ENCODE measurements at places on chromosomes 13 and 19. TPM values are rescaled to one million over a fixed set of nuclear protein-coding genes. Genes with fewer than 3 reads are reported as not detected.

The ANO8 gene
- 6.1 TPM for total RNA-seq

The SMIM44 gene
- not detected for total RNA-seq

The SIGLEC12 gene
- total RNA-seq, result not detected

The ARHGAP33 gene
- total RNA-seq, result 4.0 TPM

The ZNF790 gene
- total RNA-seq, result 5.0 TPM

The NMRK2 gene
- total RNA-seq, result not detected

The JSRP1 gene
- not detected for total RNA-seq

The NLRP11 gene
- total RNA-seq, result not detected

The KCNK6 gene
- total RNA-seq, result 7.8 TPM

The FAM124A gene
- total RNA-seq, result 4.9 TPM

The MUC16 gene
- total RNA-seq, result not detected

The NXNL1 gene
- not detected for total RNA-seq

The BCAM gene
- 24.4 TPM for total RNA-seq

The CFD gene
- 1.5 TPM for total RNA-seq

The CCNE1 gene
- 12.5 TPM for total RNA-seq

The DENND1C gene
- total RNA-seq, result not detected

The MAN2B1 gene
- 31.2 TPM for total RNA-seq

The C1QTNF9B gene
- not detected for total RNA-seq

The PRKCG gene
- total RNA-seq, result not detected

The GFY gene
- not detected for total RNA-seq

The OR4F17 gene
- not detected for total RNA-seq

The ZNF90 gene
- 1.0 TPM for total RNA-seq

The C1QTNF9 gene
- total RNA-seq, result 0.06 TPM

The PCDH9 gene
- total RNA-seq, result 0.81 TPM

The C19orf18 gene
- total RNA-seq, result 0.25 TPM

The SOX1 gene
- total RNA-seq, result not detected

The CYP2A7 gene
- total RNA-seq, result not detected

The ZNF583 gene
- 5.7 TPM for total RNA-seq

The SIX5 gene
- 6.5 TPM for total RNA-seq

The C5AR1 gene
- not detected for total RNA-seq

The OR10H1 gene
- not detected for total RNA-seq

The ZNF177 gene
- 0.32 TPM for total RNA-seq

The FOXA3 gene
- not detected for total RNA-seq

The HSD17B14 gene
- 5.7 TPM for total RNA-seq

The FCER2 gene
- not detected for total RNA-seq

The PCSK4 gene
- 0.32 TPM for total RNA-seq

The DCLK1 gene
- 116 TPM for total RNA-seq

The PPP1R13L gene
- 32.3 TPM for total RNA-seq

The ZNF878 gene
- 0.31 TPM for total RNA-seq

The PAK4 gene
- total RNA-seq, result 6.8 TPM

The MOB3A gene
- total RNA-seq, result 17.2 TPM

The SLC25A41 gene
- total RNA-seq, result not detected

The ICAM5 gene
- 0.16 TPM for total RNA-seq

The TMC4 gene
- 0.19 TPM for total RNA-seq

The SYNE4 gene
- total RNA-seq, result not detected

The SHISA2 gene
- total RNA-seq, result 0.32 TPM

The KCNRG gene
- total RNA-seq, result 4.9 TPM

Measured in bladder microvascular endothelial cell (primary cell).